ENCODE measurements at places on chromosomes 6 and 20. TPM values are rescaled to one million over a fixed set of nuclear protein-coding genes. Genes with fewer than 3 reads are reported as not detected.

GRCh38 chr6:27617700-27618689, 145.1 kb upstream of the ZNF184 start:
- no peak for DNase-seq

DNA sequence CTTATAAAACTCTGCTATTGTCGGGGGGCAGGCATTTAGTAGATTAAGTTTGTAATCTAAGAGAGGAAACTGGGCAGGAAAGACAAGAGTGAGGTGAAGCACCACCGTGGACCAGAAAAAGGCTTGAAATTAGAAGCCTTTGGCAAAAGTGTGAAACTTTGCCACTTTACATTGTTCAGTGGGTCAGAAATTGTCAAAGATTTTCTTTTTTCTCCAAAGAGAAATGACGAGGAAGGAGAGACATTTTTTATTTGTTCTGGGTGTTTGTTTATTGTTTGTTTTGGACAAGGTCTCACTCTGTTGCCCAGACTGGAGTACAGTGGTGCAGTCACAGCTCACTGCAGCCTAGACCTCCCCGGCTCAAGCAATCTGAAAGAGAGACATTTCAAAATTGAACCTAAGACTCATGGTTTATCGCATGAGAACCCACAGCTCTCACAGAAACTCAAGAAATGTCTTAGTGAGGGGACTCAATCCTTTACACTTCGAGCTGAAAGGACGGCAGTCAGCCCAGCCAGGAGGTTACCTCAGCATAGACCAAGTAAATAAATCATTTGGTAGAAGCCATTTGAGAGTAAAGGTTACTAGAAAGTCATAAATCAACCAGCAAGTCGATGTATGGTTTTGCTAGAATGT, 262.8 kb upstream of the TAB2 start:
- no peak for DNase-seq

DNA sequence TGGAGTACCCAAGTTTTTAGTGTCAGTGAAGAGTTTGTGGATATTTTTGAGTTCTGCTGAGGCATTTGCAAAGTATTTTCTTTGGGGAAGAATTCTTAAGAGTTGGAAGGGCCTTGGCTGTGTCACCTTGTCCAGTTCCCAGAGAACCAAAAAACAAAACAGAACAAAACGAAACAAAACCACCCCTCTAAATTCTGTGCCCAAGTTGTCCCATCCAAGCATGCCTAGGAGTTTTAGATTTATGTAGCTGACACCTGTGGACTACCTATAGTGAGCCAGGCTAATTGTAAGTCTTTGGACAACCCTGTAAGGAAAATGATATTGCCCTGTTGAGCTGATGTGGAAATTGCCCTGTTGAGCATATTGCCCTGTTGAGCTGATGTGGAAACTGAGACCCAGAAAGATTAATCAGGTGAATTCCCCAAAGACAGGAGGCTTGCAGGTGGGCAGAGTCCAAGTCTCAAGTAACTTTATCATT, 1.0 kb upstream of the ECI2 start:
- DNase-seq = no peak

DNA sequence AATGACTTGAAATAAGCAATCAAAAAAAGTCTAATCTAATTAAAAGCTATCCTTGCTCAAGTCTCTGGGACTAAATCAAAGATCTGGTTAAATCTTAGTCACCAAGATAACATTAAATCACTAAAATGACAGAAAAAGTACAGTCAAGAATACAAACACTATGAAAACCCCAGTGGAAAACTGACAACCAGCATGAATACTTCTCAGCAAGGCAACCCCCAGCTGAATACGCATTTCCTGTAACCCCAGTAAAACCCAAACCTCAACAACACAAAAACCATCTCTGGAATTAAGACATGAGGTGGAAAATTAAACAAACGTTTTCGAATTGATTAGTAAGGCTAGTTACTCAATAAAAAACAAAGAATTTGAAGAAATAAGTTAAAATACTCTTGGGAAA, 23.7 kb upstream of the ZC3H12D start:
- no peak for DNase-seq

- DNase-seq = no peak
Observed at GRCh38 chr6:88867841-88868731, 95.3 kb downstream of the RNGTT start.

Gene TRIM31
- not detected for polyA plus RNA-seq

Gene CST2
- polyA plus RNA-seq = not detected

Gene PACSIN1
- 0.02 TPM for polyA plus RNA-seq

Data from BJ (cell line).